NCI-H524 (cell line): ENCODE measurements at places on chromosomes 12 and 14.

- DNase-seq, result no peak
Measured at GRCh38 chr12:52612431-52613383, 5.7 kb downstream of the KRT73 start.

DNA sequence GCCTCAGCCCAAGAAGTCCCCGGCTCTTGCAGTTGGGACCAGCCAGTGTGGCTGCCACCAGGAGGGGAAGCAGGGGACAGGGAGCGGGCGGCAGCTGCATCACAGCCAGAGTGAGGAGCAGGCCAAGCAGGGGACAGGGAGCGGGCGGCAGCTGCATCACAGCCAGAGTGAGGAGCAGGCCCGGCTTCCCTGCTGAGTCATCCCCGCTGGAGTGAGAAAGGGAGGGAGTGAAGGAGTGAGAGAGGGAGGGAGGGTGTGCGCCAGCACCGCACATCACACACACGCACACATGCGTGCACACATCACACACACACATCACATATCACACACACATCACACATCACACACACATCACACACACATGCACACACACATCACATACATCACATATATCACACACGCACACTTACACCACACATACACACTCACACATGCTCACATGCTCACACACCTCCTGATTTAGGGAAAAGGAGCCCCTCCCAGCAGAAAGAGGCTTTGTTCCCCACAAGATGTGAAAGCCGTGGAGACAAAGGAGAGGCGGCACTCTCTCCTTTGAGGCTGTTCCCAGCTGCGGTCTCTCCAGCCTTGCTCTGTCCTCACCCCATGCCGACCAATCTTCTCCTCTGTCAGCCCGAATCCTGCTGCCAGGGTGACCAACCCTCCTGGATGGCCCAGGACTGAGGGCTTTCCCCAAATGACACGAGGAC is 16.7 kb upstream of the ZDHHC22 start:
- DNase-seq, result peak; percentile 81

DNA sequence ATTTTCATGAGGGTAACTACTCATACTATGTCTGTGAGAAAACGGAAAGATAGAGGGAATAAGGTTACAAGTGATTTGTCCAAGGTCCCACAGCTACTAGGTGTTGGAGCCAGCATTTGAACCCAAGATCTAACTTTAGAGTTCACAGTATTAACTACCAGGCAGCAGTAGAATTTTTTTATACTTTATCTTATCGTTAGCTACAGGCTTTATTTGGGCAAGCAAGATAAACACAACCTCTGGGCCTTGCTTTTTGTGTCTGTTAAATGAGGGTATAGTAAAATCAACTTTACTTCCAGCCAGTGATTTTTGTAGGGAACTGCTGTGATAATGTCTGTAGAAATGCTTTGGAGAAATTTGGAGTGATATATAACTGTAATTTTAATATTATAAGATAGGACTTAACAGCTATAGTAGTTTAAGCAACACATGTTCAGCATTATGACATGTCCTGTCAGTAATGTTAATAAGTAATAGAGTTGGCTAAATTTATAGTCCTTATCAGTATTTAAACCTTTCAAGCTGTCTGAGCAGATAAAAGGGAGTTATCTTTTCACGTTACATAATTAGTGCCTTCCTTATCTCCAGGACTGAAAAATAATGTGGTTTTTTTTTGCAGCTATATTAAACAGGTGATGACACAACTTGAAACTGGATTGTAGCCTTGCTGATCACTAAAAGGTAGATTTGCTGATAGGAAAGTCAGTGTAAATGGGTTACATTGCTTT is 12.8 kb downstream of the LEMD3 start:
- DNase-seq, result no peak

GRCh38 chr12:57577981-57578758 is 12.8 kb upstream of the PIP4K2C start:
- DNase-seq, result no peak
